ENCODE measurements at places on chromosomes 7 and 10.

- DNase-seq = peak; percentile 4
Observed at GRCh38 chr10:95655571-95656290, 780 bp downstream of the ALDH18A1 start.

GRCh38 chr7:115037128-115037802, 115.4 kb downstream of the MDFIC start:
- no peak for DNase-seq

GRCh38 chr7:70678621-70679251, 453.2 kb upstream of the GALNT17 start:
- no peak for DNase-seq

DNA sequence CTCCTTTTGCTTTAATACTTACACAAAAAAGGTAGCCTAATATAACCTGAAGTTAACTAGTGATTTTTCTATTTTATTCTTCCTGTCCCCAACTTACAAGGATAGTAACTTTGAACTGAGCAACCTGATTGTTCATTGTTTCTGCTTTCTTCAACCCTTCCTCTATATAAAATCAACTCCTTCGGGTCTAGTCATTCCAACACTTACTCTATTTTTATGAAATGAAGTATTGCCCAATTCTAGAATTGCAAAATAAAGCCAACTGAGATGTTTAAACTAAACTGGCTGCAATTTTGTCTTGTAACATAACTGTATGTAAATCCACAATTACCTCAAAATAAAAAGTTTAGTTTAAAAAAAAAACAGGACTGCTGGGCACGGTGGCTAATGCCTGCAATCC, 20.3 kb upstream of the DNA2 start:
- no peak for DNase-seq

GRCh38 chr7:5436003-5436678, 12.5 kb upstream of the TNRC18 start:
- no peak for DNase-seq

- no peak for DNase-seq
Observed at GRCh38 chr7:46133072-46133471, 212.0 kb upstream of the IGFBP3 start.

- no peak for DNase-seq
Observed at GRCh38 chr10:127228195-127228787, 31.9 kb upstream of the INSYN2A start.

- peak; percentile 90 for DNase-seq
Observed at GRCh38 chr7:604001-604883, 84.6 kb upstream of the PDGFA start.

- no peak for DNase-seq
Observed at GRCh38 chr10:33355274-33355673, 20.8 kb upstream of the NRP1 start.

Data from activated T-helper 1 cell treated with anti-CD3 and anti-CD28 coated beads, Interleukin-2, amount 50 U/mL, for 16 hours (primary cell).